ENCODE measurements at places on chromosomes 2 and 18.

GRCh38 chr2:172864182-172864581 is 128.5 kb downstream of the RAPGEF4 start:
- DNase-seq = no peak

- DNase-seq = no peak
Measured at GRCh38 chr2:203623661-203624060, 82.8 kb upstream of the CD28 start.

DNA sequence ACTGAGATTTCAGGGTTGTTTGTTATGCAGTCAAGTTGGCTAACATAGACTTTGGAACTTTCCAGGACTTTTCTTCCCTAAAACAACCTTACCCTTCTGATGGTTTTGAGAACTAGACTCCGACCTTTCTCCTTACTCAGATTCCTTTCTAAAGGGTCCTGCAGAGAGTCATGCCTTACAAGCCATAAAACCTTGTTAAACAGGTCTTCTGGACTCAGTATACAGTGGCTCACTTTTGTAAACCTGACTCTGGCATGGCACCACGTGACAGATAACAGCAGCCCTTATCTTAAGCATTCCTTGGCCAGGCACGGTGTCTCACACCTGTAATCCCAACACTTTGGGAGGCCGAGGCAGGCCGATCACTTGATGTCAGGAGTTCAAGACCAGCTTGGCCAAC is 253.2 kb upstream of the RAB6C start:
- no peak for DNase-seq

- no peak for DNase-seq
Measured at GRCh38 chr2:167182403-167182802, 294.1 kb downstream of the XIRP2 start.

- no peak for DNase-seq
Measured at GRCh38 chr18:1806884-1807615, 764.3 kb downstream of the METTL4 start.

DNA sequence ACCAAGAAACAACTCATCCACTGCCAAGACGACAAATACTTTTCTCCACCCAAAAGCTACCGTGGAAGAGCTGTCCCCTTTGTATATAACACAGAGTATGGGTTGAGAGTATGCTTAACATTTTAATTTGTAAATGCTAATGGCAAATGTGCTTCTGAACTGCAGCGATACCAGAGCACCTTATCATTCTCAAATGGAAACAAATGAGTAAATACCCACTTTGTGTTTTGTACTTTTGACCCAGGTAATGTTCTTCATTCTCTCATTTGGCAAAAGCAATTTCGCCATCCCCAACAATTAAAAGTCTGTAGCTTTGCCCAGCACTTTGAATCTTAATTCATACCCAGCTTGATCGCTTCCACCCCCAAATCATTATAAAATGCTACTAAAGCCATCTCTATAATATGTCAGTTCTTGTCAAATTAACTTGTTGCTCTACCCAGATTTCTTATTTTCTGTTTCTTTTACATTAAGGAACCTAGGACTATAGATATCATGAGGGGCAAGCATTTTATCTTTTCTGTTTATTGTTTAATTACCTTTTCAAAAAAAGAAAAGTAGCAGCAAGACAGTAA is 6.2 kb upstream of the POU3F3 start:
- no peak for DNase-seq

DNA sequence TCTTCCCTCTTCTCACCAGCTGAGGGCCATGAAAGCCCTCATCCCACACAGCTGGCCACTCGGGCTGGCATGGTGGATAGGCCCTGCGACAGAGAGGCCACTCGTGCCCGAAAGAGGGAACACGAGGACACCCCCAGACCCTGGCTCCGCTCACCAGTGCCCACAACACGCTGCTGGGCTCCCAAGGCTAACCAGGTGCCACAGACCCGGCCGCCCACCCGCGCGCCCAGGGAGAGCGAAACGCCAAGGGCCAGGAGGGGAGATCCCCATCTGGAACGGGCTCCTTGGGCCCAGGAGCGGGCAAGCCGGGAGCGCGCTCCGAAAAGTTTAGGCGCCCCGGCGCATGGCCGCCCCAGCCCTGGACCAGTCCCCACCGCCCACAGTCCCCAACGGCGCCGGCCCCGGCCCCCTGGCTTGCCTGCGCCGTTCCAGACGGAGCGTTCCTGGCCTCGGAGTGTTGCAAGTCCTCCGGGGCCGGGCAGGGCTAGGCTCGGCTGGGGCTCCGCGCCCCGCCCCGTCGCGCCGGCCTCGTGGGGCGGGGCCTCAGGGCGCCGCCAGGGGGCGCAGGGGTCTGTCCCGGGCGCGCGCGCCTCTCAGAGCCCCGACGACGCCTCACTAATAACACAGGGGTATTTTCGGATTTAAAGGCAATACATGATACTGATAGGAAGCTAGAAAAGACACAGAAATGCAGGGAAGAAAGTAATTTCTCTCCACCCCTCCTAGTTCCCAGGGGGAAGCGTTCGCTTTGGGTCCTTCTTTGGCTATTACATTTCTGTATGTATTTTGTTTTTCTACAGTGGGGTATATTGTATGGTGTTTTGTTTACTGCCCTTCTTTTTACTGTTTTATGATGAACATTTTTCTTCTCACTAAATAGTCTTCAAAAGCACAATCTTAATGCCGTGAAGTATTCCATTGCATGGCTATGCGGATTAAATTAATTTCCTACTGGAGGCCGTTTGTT is at the start of gene TMBIM1:
Gene TMBIM1, minus strand, starts transcription at position 456 of the 967 bp plus-strand sequence. CDS start 10,362 bp downstream, outside the sequence.
- peak; percentile 96 for DNase-seq

DNA sequence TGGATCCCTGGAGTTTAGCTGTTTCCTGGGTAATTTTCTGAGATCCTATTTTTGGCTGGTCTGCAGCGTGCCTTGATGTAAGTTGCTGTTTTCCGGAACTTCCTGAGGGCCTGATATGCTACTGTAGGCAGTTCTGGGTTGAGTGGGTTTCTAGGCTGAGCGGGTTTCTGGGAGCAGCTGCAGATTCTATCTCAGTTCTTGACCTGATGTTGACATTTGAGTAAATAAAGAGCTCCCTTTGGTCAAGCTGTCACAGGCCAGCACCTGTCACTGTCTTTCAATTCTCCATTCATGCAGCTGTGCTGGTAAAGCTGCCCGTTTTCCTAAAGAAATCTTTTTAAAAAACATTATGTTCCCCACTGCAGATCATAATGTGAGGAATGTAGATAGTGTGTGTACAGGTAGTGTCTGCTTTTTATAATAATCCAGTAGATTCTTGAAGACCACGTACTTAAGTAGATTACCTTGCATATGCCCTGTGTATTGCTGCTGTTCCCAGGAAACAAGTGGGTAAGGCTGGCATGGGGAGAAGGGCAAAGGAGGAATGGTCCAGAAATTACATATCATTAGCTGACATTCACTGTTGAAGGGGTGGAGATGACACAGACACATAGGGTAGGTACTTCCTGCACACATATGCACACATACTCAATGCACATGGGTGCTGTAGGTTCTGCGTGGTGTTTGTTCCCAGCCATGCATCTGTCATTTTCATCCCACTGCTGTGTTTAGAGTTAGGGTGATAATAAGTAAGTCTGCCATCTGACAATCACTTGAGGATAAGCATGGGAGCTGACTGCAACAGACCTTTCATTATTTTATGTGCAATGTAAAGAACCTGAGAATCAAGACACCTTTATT is 25.9 kb downstream of the CD28 start:
- no peak for DNase-seq

- no peak for DNase-seq
Measured at GRCh38 chr18:58800582-58800981, 64.1 kb upstream of the ZNF532 start.

- DNase-seq = no peak
Measured at GRCh38 chr18:12721495-12722275, 18.8 kb downstream of the PSMG2 start.

DNA sequence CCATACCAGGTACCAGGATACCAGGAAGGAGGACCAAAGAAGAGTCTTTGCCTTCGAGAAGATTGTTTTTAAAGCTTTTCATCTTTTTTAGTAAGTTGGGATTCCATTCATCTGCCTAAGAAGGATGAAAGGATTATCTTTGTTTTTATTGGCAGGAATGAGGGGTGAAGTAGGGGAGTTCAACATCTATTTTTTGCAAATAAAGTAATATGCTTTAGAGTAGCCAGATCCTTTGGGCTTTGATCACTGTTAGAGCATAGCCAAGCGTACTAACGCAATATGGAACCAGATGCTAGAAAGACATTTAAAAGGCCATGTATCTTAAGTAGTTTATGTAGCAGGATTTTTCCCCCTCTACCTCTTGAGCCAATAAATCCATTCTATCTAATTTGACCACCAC is 133.0 kb downstream of the PRPF40A start:
- DNase-seq = no peak

DNA sequence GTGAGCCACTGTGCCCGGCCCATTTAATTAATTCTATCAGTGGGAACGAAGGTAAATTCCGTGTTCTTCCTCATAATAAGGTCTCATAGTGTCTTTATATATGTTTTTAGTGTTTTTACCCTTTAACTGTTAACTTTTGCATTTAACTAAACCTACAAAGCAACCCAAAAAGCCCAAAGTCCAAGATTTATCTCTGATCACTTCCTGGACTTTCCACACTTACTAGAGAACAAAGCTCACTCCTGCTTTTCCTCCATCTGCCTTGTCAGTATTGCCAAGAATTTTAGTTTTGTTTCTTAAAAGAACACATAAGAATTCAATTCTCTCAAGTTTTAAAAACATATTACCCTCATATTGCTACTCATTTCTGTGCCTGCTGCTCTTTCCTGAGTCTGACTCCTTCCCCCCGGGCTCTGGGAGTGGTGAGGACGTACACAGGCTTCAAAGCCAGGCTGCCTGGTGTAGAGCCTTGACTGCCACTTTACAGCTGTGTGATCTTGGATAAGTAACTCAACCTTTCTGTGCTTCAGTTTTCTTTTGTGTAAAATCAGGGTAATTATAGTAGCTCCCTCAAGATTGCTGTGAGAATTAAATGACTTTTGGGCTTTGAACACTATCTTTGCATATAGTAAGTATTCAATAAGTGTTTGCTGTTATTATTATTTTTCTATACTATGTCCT is 24.9 kb upstream of the GPR155 start:
- no peak for DNase-seq

DNA sequence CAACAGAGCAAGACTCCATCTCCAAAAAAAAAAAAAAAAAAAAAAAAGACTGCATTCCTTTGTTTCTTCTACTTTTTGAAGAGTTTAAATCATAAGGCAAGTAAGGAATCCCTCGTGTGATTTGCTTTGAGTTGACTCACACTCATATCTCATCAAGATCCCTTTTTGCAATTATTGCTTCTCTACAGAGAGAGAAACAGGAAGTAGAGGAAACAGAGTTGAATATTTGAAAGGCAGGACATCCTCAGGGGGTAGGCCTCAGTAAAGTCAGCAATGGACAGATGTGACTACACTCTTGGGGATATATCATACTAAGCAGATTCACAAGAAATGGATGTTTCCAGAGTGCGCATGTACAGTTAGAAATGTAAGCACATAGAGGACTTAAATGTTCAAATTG is 11.2 kb upstream of the EFR3B start:
- no peak for DNase-seq

- DNase-seq = peak; percentile 98
Measured at GRCh38 chr18:12990967-12991820, at the start of gene CEP192. Gene CEP192, plus strand, starts transcription at chr18:12991362. Its CDS starts 8,063 bp downstream, at chr18:12999425.

DNA sequence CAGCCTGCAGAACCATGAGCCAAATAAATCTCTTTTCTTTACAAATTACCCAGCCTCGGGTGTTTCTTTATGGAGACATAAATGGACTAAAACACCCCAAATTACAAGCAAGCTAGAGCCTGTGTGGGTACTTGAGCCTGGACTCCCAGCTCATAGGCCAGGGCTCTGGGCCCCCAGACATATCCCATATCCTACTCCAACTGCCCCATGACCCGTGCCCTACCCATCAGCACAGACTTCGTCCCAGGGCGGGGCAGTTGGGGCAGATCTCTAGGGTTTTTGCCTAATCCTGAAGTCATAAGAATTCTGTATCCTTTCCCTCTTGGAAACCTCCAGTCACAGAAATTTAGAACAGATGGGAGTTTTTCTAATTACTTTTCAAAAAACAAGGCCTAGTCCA is 90.7 kb downstream of the DDX1 start:
- DNase-seq = no peak

GRCh38 chr2:39545957-39546356 is 108.9 kb upstream of the MAP4K3 start:
- DNase-seq = no peak

DNA sequence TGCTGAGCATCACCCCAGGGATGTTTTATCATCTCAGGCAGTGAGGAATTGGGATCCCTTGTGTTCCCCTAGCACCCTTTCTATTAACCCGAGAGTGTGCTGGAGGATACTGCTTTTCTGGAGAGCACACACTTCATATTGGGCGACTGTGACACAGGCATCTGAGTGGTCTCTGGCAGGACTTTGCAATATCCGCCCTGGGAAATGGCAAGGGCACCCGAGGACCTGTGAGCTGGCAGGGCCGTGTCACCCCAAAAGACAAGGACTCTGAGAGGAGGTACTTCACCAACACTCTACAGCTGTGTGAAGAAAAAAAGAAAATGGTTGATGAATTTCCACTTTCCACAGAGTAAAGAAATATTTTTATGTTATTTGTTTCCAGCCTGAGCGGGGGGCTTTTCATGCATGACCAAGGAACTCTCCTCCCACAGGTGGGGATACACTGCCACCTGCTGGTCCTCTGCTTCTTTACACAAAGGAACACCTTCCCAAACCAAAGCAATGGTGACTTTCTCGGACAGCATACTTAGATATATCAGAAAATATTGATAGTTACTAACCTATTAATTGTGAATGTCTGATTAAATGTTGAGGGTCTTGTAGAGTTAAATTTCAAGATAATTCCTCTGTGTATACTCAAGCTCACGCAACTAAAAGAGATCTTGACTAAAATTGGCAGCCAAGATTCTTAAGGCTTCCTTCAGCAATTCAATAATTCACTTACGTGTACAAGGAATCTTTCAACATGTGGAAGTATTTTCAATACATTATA is 45.9 kb upstream of the REG3G start:
- no peak for DNase-seq

GRCh38 chr2:74548285-74548899 is 5.3 kb downstream of the LOXL3 start:
- DNase-seq = no peak

- peak; percentile 64 for DNase-seq
Measured at GRCh38 chr2:20169796-20170703, 54.9 kb downstream of the SDC1 start.

DNA sequence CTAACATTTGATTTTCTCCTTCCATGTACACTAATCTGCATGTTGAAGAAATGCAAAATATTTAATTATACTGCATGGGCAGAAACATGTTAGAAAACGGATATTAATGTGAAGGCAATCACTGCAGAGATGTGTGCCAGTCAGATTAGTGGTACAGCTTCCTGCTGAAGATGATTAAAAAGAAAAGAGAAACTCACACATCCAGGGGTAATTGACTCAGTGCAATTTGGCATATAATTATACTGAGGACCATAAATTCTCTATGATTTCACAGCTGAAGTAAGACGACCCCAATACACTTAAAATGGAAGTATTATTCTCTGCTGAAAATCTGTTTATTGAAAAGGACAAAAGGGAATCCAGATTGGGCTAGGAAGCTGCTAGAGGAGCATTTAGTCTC is 243.4 kb downstream of the TGIF1 start:
- DNase-seq = no peak

GRCh38 chr2:121746071-121746578 is 9.3 kb upstream of the TSN start:
- DNase-seq = no peak

Measured in mesenteric fat pad (tissue), 1 donor.